ENCODE measurements at places on chromosomes 2 and 18.

- no peak for DNase-seq
Observed at GRCh38 chr2:146776596-146776995, 1068.2 kb upstream of the ACVR2A start.

- peak; percentile 13 for DNase-seq
Observed at GRCh38 chr2:14749884-14750283, 117.4 kb downstream of the LRATD1 start.

DNA sequence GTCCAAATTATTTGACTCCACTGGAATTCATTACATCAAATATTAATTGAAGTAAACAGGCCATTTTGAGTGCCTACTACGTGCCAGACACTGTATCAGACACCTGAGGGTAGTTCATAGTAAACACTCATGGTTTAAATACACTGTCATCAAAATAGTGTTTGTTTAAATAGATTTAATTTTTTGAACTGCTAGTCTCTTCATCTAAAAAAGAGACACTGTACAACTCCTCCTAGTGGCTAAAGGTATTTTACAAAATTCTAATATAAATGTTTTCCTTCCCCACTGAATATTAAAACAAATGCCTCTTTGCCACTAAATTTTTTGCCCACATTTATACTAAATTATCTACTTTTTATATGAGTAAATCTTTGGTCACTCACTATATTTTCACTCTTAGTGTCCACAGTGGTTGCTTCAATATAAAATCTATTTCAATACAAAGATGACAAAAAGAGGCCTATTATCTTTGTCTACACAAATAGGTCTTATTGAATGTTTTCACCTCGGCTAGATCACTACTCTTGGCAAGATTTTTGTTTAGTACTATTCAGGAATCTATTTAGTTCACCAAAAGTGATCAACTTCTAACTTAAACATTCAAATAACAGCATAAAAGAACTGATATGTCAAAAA, 122.1 kb downstream of the TMEM247 start:
- no peak for DNase-seq

DNA sequence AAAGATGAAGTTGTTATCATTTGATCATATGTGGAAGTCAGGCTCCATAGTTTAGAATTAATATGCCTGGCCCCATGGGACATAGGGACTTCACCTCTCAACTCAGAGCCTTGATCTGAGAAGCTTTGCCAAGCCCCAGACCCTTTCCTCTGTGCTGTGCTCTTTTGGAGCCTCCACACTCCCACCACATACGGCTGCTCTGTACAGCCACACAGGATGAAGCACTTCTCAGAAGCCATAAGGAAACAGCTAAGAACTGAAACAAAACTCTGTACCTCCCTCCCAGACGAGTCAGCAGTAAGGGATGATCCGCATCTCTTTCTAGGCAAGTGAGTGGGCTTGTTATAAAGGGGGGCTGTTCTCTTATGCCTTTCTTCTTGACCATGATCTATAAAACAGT, 66.5 kb downstream of the CAB39 start:
- DNase-seq: no peak

DNA sequence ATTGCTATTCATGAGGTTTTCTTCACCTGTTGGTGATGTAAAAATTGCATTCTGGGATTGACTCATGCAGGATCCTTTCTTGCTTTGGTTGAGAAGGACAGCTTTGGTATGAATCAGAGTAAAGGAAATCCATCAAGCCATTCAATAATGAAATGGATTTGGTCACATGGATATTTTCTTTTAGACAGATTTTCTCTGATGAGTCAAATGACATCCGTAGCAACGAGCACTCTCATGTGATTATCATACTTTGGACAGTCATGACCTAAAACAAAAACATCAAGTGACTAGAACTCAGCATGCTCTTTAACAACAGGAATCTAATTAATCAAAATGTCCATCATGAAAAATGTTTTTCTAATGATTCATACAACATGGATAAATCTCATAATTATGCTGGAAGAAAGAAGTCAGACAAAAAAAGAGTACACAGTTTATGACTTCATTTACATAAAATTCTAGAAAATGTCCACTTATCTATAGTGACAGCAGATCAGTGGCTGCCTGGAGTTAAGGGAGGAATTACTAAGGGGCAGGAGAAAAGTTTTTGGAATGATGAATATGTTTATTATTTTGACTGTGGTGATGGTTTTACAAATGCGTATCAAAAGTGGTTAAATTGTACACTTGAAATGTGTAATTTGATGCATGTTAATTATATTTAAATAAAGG, 30.7 kb downstream of the TRAK2 start:
- peak; percentile 55 for DNase-seq

DNA sequence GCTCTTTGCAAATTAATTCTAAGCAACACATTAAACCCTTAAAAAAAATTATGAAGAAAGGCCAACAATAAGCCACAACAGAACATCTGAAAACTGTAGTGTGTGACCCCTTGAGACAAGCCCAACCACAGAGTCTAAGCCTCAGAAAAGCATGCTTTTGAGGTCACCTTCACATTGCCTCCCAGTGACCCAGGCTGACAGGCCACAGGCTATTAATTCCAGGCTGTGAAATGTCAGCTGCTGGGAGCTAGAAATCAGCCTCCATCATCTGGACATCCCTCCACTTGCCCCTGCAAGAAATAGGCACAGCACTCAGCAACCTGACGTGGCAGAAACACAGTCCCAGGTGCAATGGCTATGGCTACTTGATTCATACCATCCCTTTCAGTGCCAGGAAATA, 179.4 kb upstream of the ZFP36L2 start:
- no peak for DNase-seq

GRCh38 chr18:65990944-65991708, 240.3 kb downstream of the CDH7 start:
- DNase-seq: no peak

- DNase-seq: no peak
Observed at GRCh38 chr18:14769381-14769780, 21.4 kb downstream of the ANKRD30B start.

GRCh38 chr2:233996461-233996860, 54.0 kb upstream of the SPP2 start:
- no peak for DNase-seq

DNA sequence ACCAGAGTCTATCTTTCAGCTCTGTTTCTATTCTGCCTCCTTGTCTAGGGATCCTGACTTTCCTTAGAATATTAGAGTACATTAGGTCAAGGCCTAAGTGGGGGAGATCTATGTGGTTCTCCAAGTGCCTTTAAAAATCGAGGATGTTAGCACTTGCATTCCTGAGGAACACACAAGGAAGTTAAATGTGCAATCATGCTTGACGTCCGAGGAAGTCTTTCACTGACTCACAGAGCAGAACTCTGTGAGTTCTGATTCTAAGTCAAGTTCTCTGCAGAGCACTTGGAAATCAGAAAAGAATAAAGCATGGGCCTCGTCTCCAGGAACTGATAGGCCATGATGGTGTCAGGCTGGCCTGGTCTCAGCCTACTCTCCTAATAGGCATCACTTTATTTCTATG, 17.2 kb downstream of the FHOD3 start:
- DNase-seq: peak; percentile 94

GRCh38 chr2:100821255-100821910, 1.4 kb downstream of the NPAS2 start:
- DNase-seq: no peak

GRCh38 chr2:237156857-237157779, 71.4 kb downstream of the COPS8 start:
- no peak for DNase-seq

DNA sequence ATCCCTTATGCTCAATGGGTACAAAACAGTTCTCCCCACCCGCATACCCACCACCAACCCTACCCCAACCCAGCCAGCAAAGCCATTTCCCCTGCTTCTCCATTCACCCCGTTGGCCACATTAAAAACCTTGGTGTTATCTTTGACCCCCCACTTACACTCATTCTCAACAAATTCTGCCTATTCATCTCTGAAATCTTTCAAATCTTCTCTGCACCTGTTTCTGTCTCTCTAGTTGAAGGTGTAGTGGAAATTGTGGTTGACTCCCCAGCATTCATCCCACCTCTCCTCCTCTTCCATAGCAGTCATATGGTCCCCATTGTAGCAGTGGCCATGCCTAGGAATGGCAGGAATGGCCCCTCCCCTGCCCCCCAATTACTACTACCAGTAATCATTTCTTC, 20.5 kb upstream of the TET3 start:
- no peak for DNase-seq

DNA sequence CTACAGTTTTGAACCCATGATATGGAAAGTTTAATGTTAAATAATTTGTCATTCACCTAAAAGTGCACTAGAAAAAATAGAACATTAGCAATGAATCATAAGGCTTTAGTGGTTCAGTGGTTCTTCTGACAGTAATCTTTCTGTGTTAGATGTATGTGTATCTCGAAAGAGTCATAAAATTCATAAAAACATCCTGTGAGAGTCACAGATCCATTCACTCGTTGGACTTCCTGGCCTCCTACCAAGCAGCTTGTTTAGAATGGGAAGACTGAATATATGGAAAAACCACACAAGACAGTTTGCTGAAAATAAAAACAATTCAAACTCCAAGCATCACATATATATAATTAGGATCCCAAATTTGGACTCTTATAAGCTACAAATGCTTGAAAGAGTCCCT, 34.8 kb downstream of the ADNP2 start:
- DNase-seq: peak; percentile 24

DNA sequence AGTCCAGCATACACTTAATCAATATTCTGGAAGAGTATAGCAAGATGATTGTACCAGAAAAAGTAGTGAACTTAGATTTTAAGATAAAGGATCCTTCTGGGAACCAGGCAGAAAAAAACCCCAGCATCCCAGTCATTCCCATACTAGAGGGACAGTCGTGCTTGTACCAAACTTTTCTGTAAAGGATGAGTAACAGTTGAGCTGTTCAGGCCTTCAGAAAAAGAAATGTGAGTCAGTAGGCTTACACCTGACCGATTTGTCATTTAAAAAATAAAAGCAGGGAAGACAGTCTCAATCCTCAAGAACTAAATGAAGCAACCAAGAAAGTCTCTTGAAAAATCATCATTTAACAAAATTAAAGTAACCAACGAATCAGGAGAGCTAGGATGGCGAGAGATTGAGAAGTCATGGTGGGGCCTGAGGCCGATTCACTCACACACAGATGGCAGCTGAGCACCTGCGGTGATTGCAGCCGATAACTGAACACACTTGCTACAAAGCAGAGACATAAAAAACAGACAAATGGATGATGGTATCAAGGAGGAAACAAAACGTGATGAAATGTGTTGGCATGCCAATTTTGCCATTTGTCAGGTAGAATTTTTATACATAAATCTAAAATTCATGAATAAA, 170.0 kb upstream of the ALKAL2 start:
- no peak for DNase-seq

DNA sequence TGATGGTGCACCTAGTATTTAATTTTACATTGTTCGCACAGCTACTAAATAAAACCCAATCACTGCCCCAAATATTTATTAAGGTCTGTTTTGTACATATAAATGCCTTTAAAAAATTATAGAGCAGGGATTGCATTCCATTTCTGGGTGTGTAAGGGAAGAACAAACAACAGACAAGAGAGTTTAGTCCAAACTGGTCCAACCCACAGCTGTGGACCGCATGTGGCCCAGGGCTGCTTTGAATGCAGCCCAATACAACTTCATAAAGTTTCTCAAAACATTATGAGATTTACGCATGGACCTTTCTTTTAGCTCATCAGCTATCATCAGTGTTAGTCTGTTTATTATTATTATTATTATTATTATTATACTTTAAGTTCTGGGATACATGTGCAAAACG, 114.8 kb upstream of the LRATD1 start:
- no peak for DNase-seq

DNA sequence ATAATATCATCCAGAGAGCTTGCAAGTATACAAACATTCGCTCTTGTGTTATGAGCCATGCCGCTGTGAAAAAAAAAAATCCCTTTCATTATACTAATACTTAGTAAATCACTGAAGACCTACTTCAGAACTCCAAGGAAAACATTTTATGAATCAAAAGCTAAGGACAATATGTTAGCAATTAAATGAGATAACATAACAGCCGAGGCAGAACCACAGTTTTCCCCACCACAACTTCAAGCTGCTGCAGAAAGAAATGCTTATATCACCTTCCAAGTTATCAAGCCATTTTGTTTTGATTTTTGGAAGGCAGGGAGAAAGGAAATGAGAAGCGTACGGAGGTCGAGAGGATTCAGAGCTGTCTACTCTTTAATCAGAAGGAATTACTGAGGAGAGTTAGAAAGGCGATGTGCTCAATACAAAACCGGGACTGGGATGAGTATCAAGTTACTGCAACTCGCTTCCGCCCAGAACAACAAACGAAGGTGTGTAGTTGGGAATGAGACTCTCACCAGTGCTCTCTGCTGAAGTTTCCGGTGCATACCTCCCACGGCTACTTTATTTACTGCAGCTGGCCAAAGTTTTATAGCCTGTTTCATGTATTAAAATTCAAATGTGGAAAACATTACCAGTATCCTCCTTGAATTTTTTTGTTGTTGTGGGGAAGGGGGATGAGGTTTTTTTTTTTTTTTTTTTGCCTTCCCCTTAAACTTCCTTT, 292.2 kb upstream of the CCDC68 start:
- no peak for DNase-seq

GRCh38 chr2:7094231-7094741, 177.1 kb downstream of the RNF144A start:
- DNase-seq: no peak

GRCh38 chr2:213205944-213206343, 54.5 kb upstream of the IKZF2 start:
- no peak for DNase-seq

DNA sequence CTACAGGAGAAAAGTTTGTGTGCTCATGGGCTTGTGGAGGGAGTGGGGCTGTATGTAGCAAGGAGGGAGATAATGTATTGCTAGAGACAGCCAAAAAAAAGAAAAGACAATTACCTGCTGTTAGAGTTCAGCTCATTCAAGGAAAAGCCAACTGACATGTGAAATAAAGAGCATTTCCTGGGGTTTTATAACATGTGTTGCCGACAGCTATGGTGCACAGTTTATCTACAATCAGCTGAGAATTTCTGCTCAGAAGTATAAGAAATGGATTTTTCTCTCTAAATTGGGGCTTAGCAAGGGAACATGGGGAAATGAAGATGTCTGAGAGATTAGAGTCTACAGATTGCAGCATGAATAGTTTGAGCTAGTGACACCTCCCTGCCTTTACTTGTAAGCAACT, 674.1 kb downstream of the SUCLG1 start:
- no peak for DNase-seq

DNA sequence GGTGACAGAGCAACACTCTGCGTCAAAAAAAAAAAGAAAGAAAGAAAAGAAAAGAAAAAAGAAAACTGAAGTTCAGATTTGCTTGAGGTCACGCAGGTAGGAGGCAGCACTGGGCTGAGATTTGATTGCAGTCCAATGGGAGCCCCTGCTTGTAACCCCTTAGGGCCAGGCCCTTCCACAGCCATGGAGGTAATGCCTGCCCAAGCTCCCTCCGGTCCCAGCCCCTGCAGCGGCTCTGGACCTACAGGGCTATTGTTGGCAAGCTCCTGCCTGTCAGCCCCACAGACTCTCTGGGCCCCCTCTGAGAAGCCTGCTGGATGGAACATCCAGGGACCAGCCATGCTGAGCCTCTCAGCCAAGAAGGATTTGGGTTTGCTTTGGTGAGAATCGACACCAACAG, 12.2 kb downstream of the ZFP36L2 start:
- no peak for DNase-seq

GRCh38 chr18:55748227-55748738, 160.3 kb upstream of the TCF4 start:
- DNase-seq: no peak

GRCh38 chr18:37334631-37335408, 230.8 kb downstream of the CELF4 start:
- DNase-seq: peak; percentile 24

- DNase-seq: no peak
Observed at GRCh38 chr2:223591596-223591995, 10.6 kb downstream of the SCG2 start.

Measured in non-pigmented ciliary epithelial cell (primary cell).